ENCODE measurements at places on chromosomes 13 and 19. TPM values are rescaled to one million over a fixed set of nuclear protein-coding genes. Genes with fewer than 3 reads are reported as not detected.

PRODH2 gene
- not detected for total RNA-seq

LAIR1 gene
- 1.0 TPM for total RNA-seq

URAD gene
- not detected for total RNA-seq

ZBTB7A gene
- 43.3 TPM for total RNA-seq

TICAM1 gene
- total RNA-seq = 19.2 TPM

ZNF550 gene
- 5.1 TPM for total RNA-seq

ZNF506 gene
- 19.5 TPM for total RNA-seq

PSG2 gene
- not detected for total RNA-seq

CLN5 gene
- total RNA-seq = 20.5 TPM

ZNF587 gene
- total RNA-seq = 19.3 TPM

TMEM150B gene
- total RNA-seq = not detected

ITGBL1 gene
- total RNA-seq = 0.21 TPM

FSD1 gene
- 11.3 TPM for total RNA-seq

ZNF66 gene
- 2.9 TPM for total RNA-seq

USPL1 gene
- total RNA-seq = 24.9 TPM

ATP4A gene
- total RNA-seq = not detected

CD33 gene
- total RNA-seq = not detected

CEACAM8 gene
- not detected for total RNA-seq

ZNF730 gene
- total RNA-seq = 1.8 TPM
